CD8-positive, alpha-beta memory T cell (primary cell): ENCODE measurements at places on chromosomes 7 and 10.

- no peak for DNase-seq
Observed at GRCh38 chr7:38756521-38756920, 125.3 kb upstream of the AMPH start.

- DNase-seq, result no peak
Observed at GRCh38 chr10:54799506-54799905, 1.5 kb downstream of the PCDH15 start.

DNA sequence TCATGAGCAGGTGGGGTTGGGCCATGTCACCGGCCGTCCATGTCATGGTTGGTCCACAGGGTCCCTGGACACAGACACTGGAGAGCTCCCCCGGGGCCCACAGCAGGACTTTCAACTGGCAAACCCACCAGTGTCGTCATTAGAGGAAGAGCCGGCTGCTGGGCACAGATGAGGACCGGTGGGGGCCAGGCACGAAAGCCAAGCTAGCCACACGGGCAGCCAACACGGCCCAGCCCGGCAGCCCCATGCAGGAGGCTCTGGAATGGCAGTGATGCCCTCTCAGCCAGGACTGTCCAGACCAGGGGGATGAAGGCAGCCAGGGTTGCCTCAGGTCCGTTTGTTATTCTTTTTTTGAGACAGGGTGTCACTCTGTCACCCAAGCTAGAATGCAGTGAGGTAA is 21.1 kb upstream of the UNCX start:
- DNase-seq, result no peak

DNA sequence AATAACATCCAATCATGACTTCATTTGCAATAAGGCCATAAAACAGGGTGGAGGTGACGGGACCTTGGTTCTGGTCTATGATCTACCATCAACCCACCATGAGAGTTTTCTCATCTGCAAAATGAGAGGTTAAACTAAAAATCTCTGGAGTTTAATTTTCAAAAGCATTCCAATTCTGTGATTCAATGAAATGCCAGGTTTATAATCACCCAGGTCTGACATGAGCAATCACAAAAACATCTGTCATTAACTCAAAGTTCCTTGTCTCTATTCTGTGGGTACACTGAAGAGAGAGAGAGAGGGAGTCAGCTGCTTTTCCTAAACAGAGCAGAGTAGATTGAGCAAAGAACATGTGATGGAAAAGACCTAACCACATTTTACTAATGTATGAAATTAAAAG is 75.4 kb downstream of the NUDCD3 start:
- DNase-seq, result no peak

GRCh38 chr10:35903021-35903420 is 260.9 kb upstream of the FZD8 start:
- no peak for DNase-seq

GRCh38 chr10:84407388-84408049 is 79.1 kb downstream of the CCSER2 start:
- DNase-seq, result no peak

GRCh38 chr10:79277579-79278269 is 69.5 kb upstream of the PPIF start:
- no peak for DNase-seq

GRCh38 chr10:69398466-69398865 is 18.3 kb downstream of the TACR2 start:
- DNase-seq, result no peak

DNA sequence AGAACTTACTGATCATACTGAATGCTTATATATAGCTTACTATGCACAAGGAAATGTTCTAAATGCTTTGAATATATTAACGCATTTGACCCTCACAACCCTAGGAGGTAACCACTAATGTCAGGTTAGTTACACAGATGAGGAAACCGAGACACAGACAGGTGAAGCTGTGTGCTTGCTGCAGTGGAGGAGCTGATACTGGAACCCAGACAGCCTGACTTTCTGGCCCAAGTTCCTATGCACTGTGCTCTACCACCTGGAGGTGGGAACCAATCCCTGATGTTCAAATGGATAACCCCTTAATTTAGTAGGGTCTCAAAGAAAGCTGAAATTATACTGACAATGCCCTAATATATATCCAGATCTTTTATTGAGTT is 119.6 kb downstream of the SORBS1 start:
- no peak for DNase-seq

DNA sequence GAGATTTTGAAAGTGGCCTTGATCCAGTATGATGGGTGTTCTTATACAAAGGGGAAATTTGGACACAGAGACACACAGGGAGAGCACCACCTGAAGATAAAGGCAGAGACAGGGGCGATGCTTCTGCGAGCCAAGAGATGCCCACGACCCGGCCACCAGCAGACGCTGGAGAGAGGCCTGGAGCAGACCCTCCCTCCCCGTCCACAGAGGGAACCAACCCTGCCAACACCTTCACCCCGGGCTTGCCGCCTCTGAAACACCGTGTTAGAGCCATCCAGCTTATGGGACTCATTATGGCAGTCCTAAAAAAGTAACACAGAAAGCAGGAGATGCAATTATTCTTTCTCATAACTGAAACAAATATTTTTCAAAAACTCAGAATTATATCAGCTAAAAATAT is 303.3 kb upstream of the SHH start:
- DNase-seq, result no peak

DNA sequence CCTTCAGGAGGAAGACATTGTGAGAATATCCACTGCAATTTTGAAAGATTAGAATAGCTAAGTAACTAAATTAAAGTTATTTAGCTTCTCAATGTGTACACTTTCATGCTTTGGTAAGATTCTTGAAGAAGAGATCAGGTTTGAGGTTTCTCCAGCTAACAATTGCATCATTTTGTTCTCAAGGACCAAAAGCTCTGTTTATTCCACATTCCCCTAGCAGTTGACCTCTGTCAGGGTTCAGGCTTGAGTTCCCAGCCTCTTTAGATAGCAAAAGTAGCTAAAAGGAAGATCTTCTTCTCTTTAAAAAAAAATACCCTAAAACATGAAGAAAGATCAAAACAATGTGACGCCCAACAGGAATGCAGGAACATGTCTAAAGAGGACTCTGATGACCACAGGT is 179.4 kb upstream of the IGFBP3 start:
- DNase-seq, result no peak

GRCh38 chr7:29352041-29352440 is 157.5 kb downstream of the CHN2 start:
- DNase-seq, result no peak

GRCh38 chr7:22418251-22419046 is 61.5 kb upstream of the RAPGEF5 start:
- DNase-seq, result no peak

DNA sequence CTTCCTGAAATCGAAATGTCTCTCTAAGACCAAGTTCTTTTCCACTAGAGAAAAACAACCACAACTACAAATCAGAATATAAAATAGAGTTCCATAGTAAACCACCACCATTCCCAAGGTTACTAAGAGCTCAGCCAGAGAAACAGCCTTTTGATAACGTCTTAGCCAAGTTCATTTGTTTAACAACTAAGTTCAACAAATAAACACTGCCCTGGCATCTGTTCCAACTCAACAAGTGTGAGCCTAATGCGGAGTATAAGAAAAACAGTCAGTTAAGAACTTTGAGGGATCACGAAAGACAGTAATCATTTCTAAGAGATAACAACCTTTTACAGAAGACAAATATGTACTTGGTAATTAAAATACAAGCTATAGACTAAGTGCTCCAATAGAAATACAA is 77.3 kb downstream of the CALD1 start:
- DNase-seq, result no peak

DNA sequence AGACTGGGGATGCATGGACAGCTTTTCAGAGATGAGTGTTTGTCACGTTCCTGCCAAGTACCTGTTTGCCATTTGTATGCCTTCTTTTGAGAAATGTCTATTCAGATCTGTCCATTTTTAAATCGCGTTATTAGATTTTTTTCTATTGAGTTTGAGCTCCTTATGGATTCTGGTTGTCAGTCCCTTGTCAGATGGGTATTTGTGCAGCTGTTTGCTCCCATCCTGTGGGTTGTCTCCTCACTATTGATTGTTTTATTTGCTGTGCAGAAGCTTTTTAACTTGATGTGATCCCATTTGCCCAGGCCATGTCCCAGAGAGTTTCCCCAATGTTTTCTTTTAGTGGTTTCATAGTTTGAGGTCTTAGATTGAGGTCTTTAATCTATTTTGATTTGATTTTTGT is 5.5 kb upstream of the PRKAR1B start:
- no peak for DNase-seq

DNA sequence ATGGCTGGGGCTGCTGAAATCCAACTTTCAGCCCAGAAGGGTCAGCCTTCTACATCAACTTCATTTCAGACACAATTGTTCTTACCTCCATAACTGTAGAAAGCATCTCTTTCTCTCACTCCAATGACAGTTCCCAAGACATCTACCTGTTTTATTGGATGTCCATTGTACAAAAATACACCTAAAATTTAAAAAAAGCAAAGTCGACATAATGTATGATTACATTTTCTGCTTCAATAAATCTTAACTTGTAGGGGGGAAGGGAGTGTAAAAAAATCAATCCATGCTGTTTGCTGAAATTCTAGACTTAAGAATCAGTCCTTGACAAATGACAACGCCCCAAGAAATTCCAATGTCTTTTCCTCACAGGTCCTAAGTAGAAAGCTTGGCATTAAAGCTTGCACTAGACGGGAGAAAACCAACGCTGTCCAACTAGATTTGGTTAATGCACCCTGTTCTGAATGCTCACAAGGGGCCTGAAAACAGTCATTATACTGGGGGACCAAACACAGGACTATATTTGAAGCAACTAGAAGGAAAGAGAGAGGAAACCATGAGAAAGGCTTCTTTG is 7.5 kb downstream of the STN1 start:
- DNase-seq, result no peak

DNA sequence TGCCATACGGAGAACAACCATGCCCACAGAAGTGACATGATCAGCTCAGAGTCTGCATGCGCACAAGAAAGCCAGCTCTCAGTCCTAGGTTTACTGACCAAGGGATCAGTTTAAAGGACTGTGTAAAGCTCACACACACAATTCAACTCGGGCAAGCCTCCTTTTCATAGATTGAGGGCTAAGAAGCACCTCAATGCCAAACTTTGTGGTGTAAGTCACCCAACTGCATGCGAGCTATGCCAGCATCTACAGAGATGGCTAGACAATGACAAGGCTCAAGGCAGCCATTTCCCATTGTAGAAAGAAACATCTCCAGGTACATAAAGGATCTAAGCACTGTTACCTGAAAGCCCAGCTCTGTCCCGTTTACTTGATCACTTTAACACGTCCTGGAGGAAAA is 36.8 kb downstream of the GPAM start:
- no peak for DNase-seq

DNA sequence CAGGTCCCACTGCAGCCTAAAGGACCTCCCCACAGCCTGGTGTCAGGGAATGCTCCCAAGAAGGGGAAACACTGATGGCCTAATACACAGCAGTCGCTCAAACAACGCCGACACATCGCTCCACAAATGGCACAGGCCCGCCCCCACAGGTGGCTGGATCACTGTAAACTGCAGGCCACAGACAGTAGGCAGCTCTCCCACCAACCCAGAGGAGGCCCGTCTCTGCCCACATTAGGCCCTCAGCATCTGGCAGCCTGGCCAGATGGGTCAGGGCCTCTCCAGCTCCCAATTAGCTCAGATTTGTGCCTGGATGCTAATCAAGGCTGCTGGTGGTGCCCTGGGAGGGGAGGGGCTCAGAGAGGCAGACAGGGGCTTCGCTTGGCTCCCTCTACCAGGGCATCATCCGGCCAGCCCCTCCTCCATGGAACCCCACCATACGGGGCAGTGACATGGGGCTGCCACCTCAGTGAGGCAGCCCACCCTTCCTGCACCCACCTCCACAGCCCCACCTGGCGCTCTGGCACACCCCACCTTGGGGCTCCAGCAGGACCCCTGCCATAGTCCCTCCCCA is 42.7 kb downstream of the CAMK2B start:
- DNase-seq, result peak; percentile 35

- no peak for DNase-seq
Observed at GRCh38 chr10:37930423-37930822, 46.0 kb downstream of the ZNF25 start.

- DNase-seq, result no peak
Observed at GRCh38 chr7:22578007-22578733, 78.2 kb upstream of the STEAP1B start.

GRCh38 chr7:72413886-72414285 is 1.7 kb upstream of the CALN1 start:
- no peak for DNase-seq

- no peak for DNase-seq
Observed at GRCh38 chr10:103958996-103959395, 7.9 kb upstream of the SLK start.

DNA sequence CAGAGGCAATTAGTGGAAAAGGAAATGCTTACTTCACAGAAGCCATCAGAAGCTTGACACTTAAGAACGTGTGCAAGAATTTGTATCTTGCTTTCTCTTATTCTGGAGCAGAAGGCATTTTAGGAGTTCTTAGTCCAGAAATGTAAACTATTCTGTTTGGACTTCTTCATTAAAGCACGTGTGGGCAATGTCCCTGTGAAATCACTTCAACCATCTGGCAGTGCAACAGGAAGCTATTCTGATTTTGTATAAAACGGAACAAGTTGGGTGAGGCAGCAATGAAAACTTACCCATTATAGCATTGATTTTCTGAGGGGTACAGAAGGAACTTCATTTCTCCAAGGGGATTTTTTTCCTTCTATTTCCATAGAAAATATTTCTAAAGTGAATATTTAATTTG is 21.3 kb upstream of the ARHGAP21 start:
- no peak for DNase-seq

DNA sequence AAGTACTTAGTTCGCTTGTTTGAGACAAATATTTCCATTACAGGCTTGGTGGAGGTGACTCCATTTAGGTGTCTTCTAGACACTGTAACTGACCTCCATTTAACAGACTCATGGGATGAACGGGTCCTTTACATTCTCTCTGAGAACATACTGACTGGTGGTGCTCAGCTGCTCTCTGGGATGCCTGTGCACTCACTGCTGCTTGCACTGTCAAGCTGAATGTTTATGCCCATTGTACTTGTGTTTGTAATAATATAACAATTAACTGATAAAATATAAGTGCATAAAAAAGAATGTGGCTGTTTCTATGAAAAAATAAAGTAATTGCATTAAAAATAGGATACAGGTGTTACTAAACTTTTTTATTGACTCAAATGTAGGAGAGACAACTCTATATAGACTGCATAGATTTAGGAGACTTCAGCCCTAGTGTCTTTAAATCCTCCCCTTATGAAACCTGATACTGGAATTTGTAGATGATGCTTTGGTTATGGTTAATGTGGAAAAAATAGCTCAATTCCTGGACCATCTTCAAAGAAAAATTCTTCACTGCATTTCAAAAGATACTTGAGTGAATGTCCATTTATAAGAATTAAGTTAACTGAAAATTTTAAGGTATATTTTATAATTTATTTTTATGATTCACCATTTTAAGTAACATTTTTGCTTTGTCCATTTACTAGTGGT is 85.4 kb downstream of the CDK14 start:
- DNase-seq, result no peak

- no peak for DNase-seq
Observed at GRCh38 chr7:121101621-121102020, 113.1 kb downstream of the CPED1 start.

DNA sequence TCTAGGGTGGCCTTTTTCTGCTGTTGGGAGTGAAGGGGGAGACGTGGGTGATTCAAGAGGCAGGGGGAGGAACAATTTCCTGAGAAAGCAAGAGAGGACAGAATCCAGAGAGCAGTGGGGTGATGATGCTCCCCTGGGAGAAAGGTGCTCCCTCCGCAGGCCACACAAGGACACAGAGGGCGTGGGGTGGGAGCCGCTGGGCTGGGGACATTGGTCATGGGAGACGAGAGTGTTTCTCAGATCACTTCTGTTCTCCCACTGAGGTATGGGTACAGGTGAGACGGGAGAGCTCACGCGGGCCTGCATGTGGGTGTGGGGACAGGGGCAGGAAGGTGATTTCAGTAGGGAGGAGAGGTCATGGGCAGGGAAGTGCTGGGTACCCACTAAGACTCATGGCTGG is 259.5 kb upstream of the CTBP2 start:
- DNase-seq, result no peak
